ENCODE measurements at places on chromosomes 7 and 10. TPM values are rescaled to one million over a fixed set of nuclear protein-coding genes. Genes with fewer than 3 reads are reported as not detected.

The PAX4 gene
- polyA plus RNA-seq = not detected

The OPN1SW gene
- polyA plus RNA-seq = 1.0 TPM

The MYOZ1 gene
- polyA plus RNA-seq = 4.8 TPM

The HOXA3 gene
- polyA plus RNA-seq = 42.7 TPM

The CNNM1 gene
- polyA plus RNA-seq = 2.1 TPM

The LOXL4 gene
- polyA plus RNA-seq = 3.3 TPM

The KCND2 gene
- 2.8 TPM for polyA plus RNA-seq

The HTR5A gene
- polyA plus RNA-seq = not detected

The FAM25C gene
- polyA plus RNA-seq = not detected

The GPR26 gene
- polyA plus RNA-seq = 0.03 TPM

The KCP gene
- polyA plus RNA-seq = 15.0 TPM

The FFAR4 gene
- polyA plus RNA-seq = not detected

The ELAPOR2 gene
- polyA plus RNA-seq = 8.9 TPM

The TRIM50 gene
- polyA plus RNA-seq = 0.28 TPM

The SFXN2 gene
- 58.4 TPM for polyA plus RNA-seq

The TUBB8 gene
- 1.3 TPM for polyA plus RNA-seq

The CACUL1 gene
- 39.6 TPM for polyA plus RNA-seq

The DEPP1 gene
- 7.1 TPM for polyA plus RNA-seq

The PARP12 gene
- polyA plus RNA-seq = 12.5 TPM

The HERC4 gene
- 51.5 TPM for polyA plus RNA-seq

The DYDC2 gene
- polyA plus RNA-seq = 1.6 TPM

The TAS2R4 gene
- 1.6 TPM for polyA plus RNA-seq

The GPR146 gene
- polyA plus RNA-seq = 2.8 TPM

The RPEL1 gene
- polyA plus RNA-seq = 0.17 TPM

The EPDR1 gene
- polyA plus RNA-seq = 21.6 TPM

The GPER1 gene
- polyA plus RNA-seq = 6.1 TPM

The ACSM6 gene
- 0.14 TPM for polyA plus RNA-seq

The SLC16A9 gene
- polyA plus RNA-seq = 43.5 TPM

The ATOH7 gene
- polyA plus RNA-seq = 1.2 TPM

The CALHM3 gene
- polyA plus RNA-seq = not detected

The ORAI2 gene
- polyA plus RNA-seq = 24.1 TPM

The RTKN2 gene
- polyA plus RNA-seq = 11.2 TPM

The DMBT1 gene
- 0.36 TPM for polyA plus RNA-seq

The KNDC1 gene
- polyA plus RNA-seq = 7.8 TPM

The RNF32 gene
- 2.9 TPM for polyA plus RNA-seq

The LRRC17 gene
- 82.3 TPM for polyA plus RNA-seq

The WEE2 gene
- 0.17 TPM for polyA plus RNA-seq
